T-helper 2 cell treated with Interferon-gamma antibody and Interleukin-4, amounts not matched to agents 5 μg/mL and 100 μg/mL, for 36 hours (primary cell): ENCODE measurements at places on chromosomes 4 and X.

DNA sequence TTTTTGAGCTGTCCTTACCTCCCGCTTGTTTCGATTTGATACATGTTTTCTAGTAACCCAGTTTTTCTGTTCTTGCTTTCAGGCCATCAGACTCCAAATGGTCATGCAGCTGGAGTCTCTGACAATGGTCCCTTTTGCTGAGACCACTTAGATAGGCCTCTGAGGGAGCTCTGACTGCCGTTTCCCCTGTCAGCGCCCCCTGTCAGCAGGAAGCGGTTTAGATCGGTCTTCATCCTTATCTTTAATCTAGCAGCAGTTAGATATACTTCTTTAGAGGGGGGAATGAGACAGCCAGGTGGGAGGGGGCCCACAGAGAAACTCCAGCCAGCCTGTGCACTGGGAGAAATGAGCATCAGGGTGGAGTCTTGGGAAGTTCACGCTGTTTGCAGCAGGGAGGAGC lies 457.9 kb downstream of the GPAT3 start:
- no peak for DNase-seq

- no peak for DNase-seq
Measured at GRCh38 chrX:135302269-135302873, 6.9 kb upstream of the ETDC start.

GRCh38 chrX:118239178-118239870 lies 106.6 kb upstream of the WDR44 start:
- DNase-seq: no peak

DNA sequence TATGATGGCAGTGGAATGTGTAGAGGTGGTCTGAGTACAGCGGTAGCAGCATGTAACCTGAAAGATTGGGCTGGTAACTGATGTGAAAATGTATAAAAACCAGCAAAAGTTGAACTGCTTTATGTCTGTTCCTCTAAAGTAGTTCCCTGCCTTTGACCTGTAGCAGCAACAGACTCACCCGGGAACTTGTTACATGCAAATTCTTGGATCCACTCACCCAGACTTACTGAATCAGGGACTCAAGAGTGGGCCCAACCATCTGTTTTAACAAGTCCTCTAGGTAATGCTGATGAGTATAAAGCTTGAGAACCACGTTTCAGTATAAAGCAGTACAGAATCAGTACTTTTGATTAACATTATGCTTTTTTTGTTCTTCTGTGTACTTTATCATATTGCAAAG lies 84.7 kb downstream of the RAP1GDS1 start:
- no peak for DNase-seq

DNA sequence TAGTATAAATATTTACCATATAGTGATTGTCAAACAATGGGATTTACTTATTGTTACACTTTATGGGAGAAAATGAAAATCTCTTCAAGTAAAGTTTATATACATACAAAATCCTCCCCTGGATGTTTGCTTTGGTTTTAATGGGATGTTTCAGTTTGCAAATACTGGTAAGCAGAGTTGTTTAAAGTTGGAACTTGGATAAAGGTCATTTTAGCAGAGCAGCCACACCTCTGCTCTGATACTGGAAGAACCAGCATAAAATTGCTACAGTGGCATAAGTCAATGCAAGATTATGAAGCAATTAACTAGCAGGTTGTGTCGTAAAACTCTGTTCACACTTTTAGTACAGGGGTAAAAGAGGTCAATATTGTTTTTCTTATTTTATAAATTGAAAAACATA lies 101.2 kb downstream of the TRAPPC11 start:
- DNase-seq: no peak

- DNase-seq: peak; percentile 6
Measured at GRCh38 chrX:17788439-17788838, 51.1 kb downstream of the SCML1 start.
